ENCODE measurements at places on chromosomes 2 and 18. TPM values are rescaled to one million over a fixed set of nuclear protein-coding genes. Genes with fewer than 3 reads are reported as not detected.

- H3K27ac ChIP-seq, result no peak overlapping the region
- H3K36me3 ChIP-seq, result peaks cover 2% of the 10 kb centered on the region
- no peak for DNase-seq
- no peaks in the 10 kb centered on the region for H3K4me1 ChIP-seq
- H3K4me3 ChIP-seq, result no peak overlapping the region
Measured at GRCh38 chr2:224849264-224849663, 133.1 kb upstream of the CCDC195 start.

- no peaks in the 10 kb centered on the region for H3K4me1 ChIP-seq
- H3K36me3 ChIP-seq, result no peaks in the 10 kb centered on the region
- H3K4me3 ChIP-seq, result no peak overlapping the region
- no peak overlapping the region for H3K27ac ChIP-seq
- H3K27me3 ChIP-seq, result no peaks in the 10 kb centered on the region
- DNase-seq, result no peak
Measured at GRCh38 chr2:26642429-26642828, 1.3 kb upstream of the CIB4 start.

DNA sequence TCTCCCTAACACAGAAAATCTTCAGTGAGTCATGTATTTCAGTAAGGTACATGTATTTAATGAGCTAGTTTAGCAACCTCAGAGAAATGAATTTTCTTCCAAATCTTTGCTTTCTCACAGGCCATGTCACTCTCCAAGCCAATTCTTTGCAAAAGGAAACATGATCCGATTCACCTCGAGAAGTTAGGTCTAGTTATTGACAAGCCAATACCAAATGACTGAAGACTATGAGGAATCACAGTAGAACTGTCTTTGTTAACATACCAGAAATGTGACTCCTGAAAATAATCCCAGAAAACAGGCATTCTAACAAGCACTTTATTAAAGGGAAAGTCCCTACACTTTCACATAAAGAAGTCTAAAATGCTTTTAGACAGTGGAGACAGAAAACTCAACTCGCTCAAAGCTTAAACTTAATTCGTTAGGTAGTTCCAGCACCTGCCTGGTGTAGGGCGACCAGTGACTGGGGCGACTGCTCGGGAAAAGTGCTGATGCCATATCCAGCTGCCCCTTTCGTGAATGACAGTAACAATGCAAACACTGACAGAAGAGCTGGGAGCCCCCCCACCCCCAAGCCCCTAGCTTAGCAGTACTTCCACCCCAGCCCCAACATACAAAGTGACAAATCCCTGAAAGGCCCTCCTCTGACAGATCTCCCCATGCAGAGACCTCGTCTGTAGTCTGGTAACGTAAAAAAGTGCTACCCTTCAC is 1.8 kb downstream of the MEMO1 start:
- H3K27me3 ChIP-seq, result no peaks in the 10 kb centered on the region
- H3K4me1 ChIP-seq, result peaks cover 2% of the 10 kb centered on the region
- no peaks in the 10 kb centered on the region for H3K36me3 ChIP-seq
- H3K27ac ChIP-seq, result no peak overlapping the region

GRCh38 chr2:58137856-58138255 is 91.2 kb downstream of the VRK2 start:
- no peak for DNase-seq
- H3K4me1 ChIP-seq, result no peaks in the 10 kb centered on the region
- H3K4me3 ChIP-seq, result no peak overlapping the region
- H3K27me3 ChIP-seq, result no peaks in the 10 kb centered on the region

ACTR1B gene
- 74.4 TPM for total RNA-seq

GRCh38 chr18:14928396-14928795 is 180.4 kb downstream of the ANKRD30B start:
- DNase-seq, result no peak
- no peaks in the 10 kb centered on the region for H3K4me1 ChIP-seq
- no peak overlapping the region for H3K4me3 ChIP-seq
- H3K36me3 ChIP-seq, result no peaks in the 10 kb centered on the region
- no peak overlapping the region for H3K27ac ChIP-seq

GRCh38 chr2:222993920-222994650 is 57.9 kb upstream of the KCNE4 start:
- peak overlapping the region; percentile 28 for H3K27ac ChIP-seq
- DNase-seq, result peak; percentile 92
- peak overlapping the region; percentile 54 for H3K4me3 ChIP-seq
- peaks cover 3% of the 10 kb centered on the region for H3K4me1 ChIP-seq
- H3K27me3 ChIP-seq, result no peaks in the 10 kb centered on the region
- H3K36me3 ChIP-seq, result no peaks in the 10 kb centered on the region

DNA sequence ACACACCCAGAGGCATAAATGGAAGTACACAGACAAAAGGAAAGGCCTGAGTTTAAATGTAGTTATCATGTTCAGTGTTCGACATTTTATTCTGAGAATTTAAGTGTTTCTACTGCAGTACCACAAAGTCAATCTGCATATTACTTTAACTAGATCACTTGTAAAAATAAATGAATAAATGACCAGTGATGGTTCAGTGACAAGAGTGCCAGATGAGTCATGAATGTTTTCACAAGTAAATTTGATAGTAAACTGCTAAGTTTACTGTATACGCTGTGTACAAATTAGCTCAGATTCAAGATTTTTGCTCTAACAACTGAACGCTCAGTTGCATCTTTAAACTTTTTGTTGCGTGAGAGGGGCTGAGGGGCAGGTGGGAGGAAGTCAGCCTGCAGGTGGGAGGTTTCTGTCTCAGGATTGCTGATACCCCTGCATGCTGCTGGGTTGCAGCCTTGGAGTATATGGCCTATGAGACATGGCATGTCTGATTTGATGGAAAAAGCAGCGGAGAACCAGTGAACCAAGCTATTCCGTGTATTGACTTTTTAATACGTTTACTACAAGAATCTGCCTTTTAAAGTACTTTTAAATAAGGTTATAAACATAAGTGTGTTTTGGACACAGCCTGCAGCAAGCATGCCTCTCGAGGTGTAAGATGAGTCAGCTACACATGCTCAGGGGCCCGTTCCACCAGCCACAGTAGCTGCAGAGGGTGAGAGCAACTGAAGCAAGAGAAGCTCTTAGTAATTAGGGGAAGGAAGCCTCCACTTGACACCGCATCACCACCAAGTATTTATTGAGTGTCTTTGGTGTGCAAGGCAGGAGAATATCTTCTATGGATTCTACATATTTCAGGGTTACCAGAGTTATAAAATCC is 245.1 kb downstream of the NEDD4L start:
- no peaks in the 10 kb centered on the region for H3K36me3 ChIP-seq
- H3K4me3 ChIP-seq, result no peak overlapping the region
- no peaks in the 10 kb centered on the region for H3K27me3 ChIP-seq
- H3K27ac ChIP-seq, result no peak overlapping the region

C1QL2 gene
- total RNA-seq, result not detected

- no peaks in the 10 kb centered on the region for H3K4me1 ChIP-seq
- H3K4me3 ChIP-seq, result no peak overlapping the region
- H3K27me3 ChIP-seq, result peaks cover 3% of the 10 kb centered on the region
- H3K27ac ChIP-seq, result no peak overlapping the region
Measured at GRCh38 chr2:6771634-6772611, 93.8 kb downstream of the CMPK2 start.

OSR1 gene
- total RNA-seq, result 79.1 TPM

GRCh38 chr2:176129813-176130146 is 275 bp downstream of the HOXD8 start:
- peak overlapping the region; percentile 83 for H3K4me3 ChIP-seq
- no peaks in the 10 kb centered on the region for H3K27me3 ChIP-seq
- H3K4me1 ChIP-seq, result no peaks in the 10 kb centered on the region

- no peak for DNase-seq
- no peak overlapping the region for H3K4me3 ChIP-seq
- H3K36me3 ChIP-seq, result no peaks in the 10 kb centered on the region
- peak overlapping the region; percentile 1 for H3K27ac ChIP-seq
Measured at GRCh38 chr2:144936442-144936841, 416.5 kb upstream of the ZEB2 start.

MC2R gene
- not detected for total RNA-seq

FIGN gene
- 27.8 TPM for total RNA-seq

CD226 gene
- 3.2 TPM for total RNA-seq

UNC80 gene
- not detected for total RNA-seq

DNA sequence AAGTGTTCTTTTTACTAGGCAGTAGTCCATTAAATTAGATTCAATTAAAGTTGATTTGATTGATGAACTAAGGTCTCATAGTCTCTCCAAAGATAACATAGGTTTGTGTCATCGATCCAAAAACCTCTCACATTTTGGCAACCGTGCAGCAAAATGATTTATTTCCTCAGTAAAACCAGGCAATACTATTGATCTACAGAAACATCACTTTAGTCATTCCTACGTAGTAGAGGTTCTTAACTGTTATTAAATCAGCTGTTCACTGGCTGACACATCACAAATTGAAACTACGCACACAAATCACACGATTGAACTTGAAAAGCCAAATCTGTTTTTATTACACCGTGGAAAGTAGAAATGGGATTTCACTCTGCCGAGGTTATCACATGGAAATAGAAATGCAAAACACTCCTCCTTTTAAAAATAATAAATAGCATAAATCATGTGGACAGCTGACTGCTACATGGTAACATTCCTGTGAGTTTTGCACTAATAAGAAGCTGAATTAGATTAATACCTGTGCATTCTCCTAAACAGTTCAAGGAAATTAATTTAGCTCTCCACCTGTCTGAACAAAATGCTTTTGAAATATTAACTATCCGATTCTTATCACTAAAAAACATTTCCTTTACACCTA is 262.5 kb downstream of the CDH20 start:
- H3K27me3 ChIP-seq, result no peaks in the 10 kb centered on the region
- no peak for DNase-seq
- H3K27ac ChIP-seq, result no peak overlapping the region
- peak overlapping the region; percentile 30 for H3K4me3 ChIP-seq

- no peaks in the 10 kb centered on the region for H3K27me3 ChIP-seq
- no peaks in the 10 kb centered on the region for H3K36me3 ChIP-seq
- H3K27ac ChIP-seq, result peak overlapping the region; percentile 88
- H3K4me1 ChIP-seq, result peaks cover 5% of the 10 kb centered on the region
- DNase-seq, result no peak
Measured at GRCh38 chr2:98160554-98160953, 73.6 kb downstream of the VWA3B start.

- no peak overlapping the region for H3K27ac ChIP-seq
- no peak for DNase-seq
- H3K4me3 ChIP-seq, result no peak overlapping the region
- no peaks in the 10 kb centered on the region for H3K4me1 ChIP-seq
Measured at GRCh38 chr2:16228951-16229350, 288.6 kb downstream of the MYCN start.

TACR1 gene
- total RNA-seq, result 9.8 TPM

DNA sequence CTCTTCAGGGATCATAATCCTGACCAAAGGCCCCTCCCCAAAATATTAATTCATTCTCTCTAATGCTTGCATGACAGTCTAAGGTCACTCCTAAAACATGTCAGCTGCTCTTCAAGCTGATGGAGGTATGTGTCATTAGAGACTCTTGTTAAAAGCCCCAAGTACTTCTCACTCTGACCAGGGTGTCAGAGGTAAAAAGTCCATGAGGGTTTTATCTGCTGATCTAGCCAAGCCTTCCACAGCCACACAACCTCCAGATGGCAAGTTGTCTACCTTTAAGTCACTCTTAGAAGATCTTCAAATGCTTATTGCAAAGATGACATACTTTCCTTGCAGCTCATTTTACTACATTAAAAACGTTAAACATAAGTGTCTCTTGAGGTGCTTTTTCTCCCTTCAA is 83.6 kb upstream of the ETAA1 start:
- H3K27ac ChIP-seq, result no peak overlapping the region
- H3K27me3 ChIP-seq, result no peaks in the 10 kb centered on the region
- DNase-seq, result no peak
- H3K36me3 ChIP-seq, result no peaks in the 10 kb centered on the region
- no peaks in the 10 kb centered on the region for H3K4me1 ChIP-seq

DNA sequence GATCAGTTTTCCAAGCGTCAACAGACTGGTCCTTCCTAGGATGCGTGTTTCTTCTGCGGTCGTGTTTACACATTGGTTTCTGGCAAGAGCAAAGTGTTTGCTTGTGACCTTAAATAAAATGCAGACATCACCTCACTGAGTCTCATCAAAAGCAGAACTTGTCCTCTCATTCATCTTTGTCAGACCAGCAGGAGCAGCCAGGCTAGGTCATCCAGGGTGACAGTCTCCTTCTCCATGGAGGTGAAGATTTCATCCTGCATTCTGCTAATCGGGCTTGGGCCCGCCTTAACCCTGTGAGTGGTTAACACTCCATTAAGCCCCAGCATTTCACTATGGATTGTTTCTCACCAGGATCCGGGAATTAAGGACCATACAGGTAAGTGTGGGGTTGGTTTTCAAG is 64.2 kb upstream of the PID1 start:
- H3K36me3 ChIP-seq, result no peaks in the 10 kb centered on the region
- no peaks in the 10 kb centered on the region for H3K27me3 ChIP-seq
- H3K4me3 ChIP-seq, result no peak overlapping the region
- no peaks in the 10 kb centered on the region for H3K4me1 ChIP-seq
- H3K27ac ChIP-seq, result no peak overlapping the region

- H3K27ac ChIP-seq, result peak within 1 kb of the TSS; percentile 35
- peak within 1 kb of the TSS; percentile 71 for H3K4me3 ChIP-seq
- H3K4me1 ChIP-seq, result no peaks in the 10 kb centered on the region
- no peaks in the 10 kb centered on the region for H3K27me3 ChIP-seq
Measured at GRCh38 chr2:240435457-240435947, at the start of gene GPC1. GPC1 (plus strand) TSS chr2:240435663; CDS start chr2:240435919, 256 bp downstream.

All from aorta (tissue), 5 donors.